ENCODE measurements at places on chromosomes 11 and 22. TPM values are rescaled to one million over a fixed set of nuclear protein-coding genes. Genes with fewer than 3 reads are reported as not detected.

DNA sequence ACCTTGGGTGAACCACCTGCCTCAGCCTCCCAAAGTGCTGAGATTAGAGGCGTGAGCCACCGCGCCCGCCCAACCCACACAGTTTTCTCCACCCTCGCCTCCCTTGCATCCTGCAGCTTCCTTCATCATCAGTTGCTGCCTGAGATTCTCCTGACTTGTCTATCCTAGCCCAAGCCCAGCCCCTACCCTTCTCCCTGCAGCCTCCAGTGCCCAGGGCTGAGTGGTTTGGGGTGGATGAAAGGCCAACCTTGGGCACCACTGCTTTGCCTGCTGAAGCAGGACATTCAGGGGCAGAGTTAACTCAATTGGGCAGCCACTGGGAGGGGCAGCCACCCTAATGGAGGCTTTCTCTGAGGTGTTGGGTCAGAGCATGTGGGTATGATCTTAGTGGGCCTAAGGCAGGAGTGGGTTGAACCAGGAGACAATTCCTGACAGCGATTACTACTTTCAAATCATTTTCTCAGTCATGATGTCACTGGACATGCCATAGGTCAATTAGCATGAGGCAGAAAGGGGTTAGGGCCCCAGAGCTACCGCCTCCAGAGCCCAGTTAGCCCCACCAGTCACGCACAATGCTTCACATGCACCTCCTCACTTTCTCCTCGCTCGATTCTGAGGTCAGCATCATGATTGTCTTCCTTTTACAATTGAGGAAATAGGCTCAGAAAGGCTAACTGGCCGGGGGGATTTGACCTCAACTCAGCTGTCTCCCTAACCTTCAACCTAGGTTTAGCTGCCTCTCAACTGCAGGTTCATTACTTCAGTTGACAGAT is 1.0 kb upstream of the FKBP2 start:
- DNase-seq: peak; percentile 52

- no peak for DNase-seq
Observed at GRCh38 chr11:2449548-2450320, 4.9 kb downstream of the KCNQ1 start.

C11orf91 gene
- 0.26 TPM for total RNA-seq

POLR3H gene
- 26.0 TPM for total RNA-seq

DENND5A gene
- 54.0 TPM for total RNA-seq

GRCh38 chr22:43993072-43993760 is 30.9 kb upstream of the PARVB start:
- peak; percentile 47 for DNase-seq

GRCh38 chr22:42347281-42347824 is 76.9 kb upstream of the TCF20 start:
- DNase-seq: no peak

- DNase-seq: no peak
Observed at GRCh38 chr11:45152740-45153595, 6.5 kb downstream of the PRDM11 start.

ABCG4 gene
- total RNA-seq: 0.17 TPM

DNA sequence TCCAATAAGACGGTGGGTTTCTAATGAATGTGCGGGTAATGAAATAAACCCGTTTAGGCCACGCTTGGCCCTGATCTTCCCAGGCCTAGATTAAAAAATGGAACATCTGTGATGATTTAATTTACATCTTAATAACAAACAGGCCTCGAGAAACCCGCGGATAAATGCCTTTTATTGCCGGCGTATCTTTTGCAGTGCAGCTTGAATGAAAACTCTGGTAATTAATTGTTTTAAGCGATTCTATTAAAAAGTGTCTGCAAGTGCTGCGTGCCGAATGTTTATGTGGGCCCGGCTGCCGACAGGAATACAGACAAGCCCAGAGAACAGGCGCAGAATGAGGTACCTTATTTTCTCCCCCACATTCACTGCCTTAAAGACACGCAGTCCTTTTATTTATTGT is 420.7 kb downstream of the MN1 start:
- peak; percentile 3 for DNase-seq

- DNase-seq: no peak
Observed at GRCh38 chr11:60118338-60118737, 29.9 kb downstream of the MS4A2 start.

OVCH2 gene
- total RNA-seq: 0.20 TPM

DNA sequence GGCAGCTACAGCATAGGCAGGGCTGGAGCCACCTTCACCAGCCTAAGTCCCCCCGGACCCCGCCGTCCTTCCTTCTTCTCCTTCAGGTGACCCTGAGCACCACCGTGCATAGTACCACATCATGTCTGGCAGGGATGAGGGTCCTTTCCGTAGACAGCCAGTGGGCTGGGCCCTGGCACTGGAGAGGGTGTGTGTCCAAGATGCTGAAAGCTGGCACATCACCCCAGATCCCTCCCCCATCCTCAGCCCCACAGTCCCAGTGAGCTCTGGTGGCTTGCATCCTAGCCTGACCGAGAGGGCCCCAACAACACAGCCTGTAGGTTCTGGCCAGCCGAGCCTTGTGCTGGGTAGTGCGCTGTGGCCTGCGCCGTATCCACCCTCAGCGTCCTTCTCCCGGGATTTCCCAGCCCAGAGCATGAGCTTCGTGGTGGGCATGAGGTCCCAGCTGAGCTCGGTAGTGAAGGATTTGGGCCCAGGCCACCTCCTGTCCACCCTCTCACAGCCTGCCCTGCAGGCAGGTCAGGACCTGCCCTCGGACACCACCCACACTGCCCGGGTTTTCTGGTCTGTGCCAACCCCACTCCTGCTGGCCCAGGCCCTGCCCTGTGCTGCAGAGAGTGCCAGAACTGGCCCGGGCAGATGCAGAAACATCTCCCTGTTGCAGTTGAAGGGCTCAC is 1124.3 kb downstream of the BRD1 start:
- DNase-seq: no peak

DNA sequence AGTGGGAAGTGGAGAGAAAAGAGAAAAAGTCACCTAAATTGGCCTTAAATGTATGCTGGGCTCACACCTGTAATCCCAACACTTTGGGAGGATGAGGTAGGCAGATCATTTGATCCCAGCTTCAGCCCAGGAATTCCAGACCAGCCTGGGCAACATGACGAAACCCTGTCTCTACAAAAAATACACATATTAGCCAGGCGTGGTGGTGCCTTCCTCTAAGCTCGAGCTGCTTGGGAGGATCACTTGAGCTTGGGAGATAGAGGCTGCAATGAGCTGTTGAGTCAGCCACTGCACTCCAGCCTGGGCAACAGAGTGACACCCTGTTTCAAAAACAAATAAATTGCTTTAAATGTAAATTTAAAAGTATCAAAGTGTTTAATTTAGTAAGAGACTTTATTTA is 3.9 kb downstream of the CBL start:
- no peak for DNase-seq

P4HA3 gene
- 1.0 TPM for total RNA-seq
